ENCODE measurements at places on chromosomes 7 and 10.

DNA sequence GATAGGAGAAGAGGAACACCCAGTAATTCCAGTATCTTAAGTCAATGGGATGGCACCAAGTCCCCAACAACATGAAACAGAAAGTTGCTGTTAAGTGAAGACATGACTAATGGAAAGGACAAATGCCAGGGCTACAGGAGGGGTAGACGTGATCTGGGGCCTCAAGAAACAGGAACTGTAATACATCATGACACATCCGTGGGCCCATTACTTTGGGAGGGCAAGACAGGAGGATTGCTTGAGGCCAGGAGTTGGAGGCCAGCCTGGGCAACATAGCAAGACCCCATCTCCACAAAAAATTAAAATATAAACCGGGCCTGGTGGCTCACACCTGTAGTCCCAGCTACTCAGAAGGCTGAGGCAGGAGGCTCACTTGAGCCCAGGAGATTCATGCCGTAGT, 408.6 kb upstream of the PRKCQ start:
- no peak for DNase-seq

DNA sequence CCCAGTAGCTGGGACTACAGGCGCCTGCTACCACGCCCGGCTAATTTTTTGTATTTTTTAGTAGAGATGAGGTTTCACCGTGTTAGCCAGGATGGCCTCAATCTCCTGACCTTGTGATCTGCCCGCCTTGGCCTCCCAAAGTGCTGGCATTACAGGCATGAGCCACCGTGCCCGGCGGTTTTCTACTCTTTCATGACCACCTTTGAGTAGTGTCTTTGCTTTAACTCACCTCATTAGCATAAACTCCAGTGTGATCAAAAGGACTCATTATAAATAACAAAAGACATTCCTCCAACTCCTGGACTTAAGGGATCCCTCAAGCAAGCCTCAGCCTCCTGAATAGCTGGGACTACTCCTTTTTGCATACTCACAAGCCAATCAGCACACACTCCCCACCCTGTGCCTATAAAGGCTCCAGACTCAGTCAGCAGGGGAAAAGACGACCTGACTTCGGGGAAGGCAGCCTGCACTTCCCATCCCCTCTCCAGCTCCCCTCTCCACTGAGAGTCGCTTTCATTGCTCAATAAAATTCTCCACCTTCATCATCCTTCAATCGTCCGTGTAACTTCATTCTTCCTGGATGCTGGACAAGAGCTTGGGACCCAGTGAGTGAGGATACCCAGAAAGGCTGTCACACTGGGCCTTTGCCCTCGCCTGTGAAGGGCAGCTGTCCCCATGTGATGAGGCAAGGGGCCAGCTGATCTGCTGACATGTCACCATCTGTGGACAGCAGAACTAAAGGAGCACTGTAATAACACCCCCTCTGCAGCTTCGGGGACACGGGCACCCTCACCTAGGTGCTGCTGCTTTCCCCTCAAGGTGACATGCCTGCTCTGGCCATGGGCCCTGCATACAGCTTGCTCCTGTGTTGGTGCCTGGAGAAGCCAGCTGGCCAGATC, 35.0 kb upstream of the EIF4H start:
- no peak for DNase-seq

GRCh38 chr10:122182308-122182707, 88.8 kb upstream of the BTBD16 start:
- no peak for DNase-seq

GRCh38 chr10:130767116-130767730, 544.3 kb downstream of the TCERG1L start:
- DNase-seq = no peak

DNA sequence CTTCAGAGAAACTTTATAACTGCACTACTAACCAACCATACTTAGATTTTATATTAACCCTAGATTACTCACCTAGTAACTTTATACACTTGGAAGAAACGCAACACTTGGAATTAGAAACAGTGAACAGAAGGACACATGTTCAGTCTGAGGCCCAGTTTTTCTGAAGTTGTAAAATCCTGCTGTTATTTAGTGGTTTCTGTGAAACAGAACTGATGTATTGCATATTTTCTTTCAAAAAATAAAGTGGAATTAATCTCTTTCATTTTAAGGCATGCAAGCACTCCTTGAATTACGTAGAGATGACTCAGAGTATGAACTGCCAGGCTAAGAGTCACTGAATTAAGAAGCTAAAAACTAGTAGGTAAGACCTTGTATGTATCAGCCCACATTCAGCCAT, 215.8 kb downstream of the SKAP2 start:
- no peak for DNase-seq

DNA sequence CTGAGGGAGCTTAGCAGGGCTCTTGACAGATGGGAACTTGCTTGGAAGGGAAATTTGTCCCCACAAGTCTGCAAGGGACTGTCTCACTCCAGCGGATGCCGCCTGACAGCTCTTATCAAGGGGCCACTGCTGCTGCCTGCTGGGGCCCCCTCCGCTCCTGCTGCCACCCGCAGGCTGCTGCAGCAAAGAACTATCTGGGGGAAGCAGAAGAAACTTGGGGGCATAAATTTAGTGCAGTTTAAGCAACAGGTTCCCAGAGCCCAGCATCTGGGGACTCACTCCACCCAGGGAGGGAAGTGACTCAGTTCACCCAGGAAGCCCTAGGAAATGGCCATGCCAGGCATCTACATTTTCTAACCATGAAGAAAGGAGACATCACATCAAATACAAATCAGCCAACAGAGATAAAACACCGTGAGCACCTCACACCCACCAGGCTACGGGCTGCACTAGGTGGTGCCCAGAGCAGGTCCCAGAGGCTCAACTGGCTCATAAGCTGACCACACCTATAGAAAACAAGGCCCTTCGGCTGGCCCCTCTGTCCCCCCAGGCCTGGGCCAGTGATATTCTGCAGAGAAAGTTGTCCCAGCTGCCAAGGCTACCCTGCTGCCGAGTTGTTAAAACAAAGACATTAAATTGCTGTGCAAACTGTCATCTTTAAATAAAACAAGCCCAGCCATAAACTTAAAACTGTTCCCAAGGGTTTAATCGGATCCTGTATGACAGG, 3.7 kb downstream of the RGS10 start:
- no peak for DNase-seq

DNA sequence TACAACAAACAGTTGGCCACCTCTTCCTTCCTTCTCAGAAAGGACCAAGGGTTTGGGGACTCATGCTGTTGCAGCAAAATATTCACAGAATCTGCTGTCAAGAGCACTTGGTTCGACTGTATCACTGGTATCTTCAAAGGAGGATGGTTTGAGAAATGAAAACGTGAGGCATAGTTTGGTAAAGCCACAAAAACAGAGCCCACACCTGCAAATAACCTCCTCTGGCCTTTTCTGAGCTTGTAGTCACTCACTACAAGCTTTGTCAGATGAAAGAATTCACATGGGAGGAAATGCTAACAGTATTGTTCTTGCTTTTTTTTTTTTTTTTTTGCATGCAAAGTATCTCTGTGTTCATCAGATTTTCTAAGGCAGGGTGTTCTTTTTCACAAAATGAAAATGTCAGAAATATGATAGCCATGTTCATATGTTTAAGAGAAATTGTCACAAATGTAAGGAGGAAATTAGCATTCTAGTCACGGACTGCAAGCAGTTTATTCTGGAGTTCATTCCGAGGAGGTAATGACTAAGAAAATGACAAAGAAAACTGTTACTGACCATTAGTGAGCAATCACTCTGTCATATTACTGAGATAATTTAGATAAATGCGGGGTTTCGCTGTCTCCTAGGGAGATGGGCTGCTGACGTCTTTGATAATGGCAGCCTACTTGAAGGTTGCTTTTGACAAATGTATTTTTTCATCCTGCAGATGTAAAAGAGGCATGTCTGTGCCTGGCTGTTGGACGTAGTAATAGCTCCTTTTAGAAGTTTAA, 117.8 kb upstream of the MYO3A start:
- DNase-seq = no peak

- DNase-seq = no peak
Observed at GRCh38 chr10:110460111-110460809, 37.4 kb upstream of the DUSP5 start.

DNA sequence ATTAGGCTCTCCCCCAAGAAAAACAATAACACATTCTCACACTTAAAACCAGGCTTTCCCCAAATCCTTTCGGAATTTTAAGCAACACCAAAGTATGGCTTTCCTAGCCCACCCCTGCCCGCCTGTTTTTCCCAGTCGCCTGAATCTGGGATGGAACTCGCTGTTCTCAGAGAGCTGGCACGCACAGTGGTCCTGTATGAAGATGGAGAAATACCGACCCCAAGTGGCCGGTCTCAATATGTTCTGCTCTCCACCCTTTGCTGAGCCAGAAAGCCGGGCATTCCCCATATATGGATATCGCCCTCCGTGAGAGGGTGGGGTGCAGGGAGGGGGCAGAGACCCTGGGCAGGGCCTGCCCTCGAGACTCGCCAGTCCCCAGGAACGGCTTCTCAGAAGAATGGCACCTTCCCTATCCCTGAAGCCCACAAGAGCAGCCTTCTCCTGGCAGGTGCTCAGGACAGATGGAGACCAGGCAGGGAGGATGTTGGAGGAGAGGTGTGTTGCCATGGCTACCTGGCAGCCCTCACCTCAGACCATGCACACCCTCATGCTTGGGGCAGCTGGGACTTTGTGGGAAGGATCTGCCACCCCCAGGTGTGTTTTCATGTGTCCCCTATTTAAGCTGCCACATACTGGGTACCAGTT, 3.4 kb downstream of the TACR2 start:
- no peak for DNase-seq

DNA sequence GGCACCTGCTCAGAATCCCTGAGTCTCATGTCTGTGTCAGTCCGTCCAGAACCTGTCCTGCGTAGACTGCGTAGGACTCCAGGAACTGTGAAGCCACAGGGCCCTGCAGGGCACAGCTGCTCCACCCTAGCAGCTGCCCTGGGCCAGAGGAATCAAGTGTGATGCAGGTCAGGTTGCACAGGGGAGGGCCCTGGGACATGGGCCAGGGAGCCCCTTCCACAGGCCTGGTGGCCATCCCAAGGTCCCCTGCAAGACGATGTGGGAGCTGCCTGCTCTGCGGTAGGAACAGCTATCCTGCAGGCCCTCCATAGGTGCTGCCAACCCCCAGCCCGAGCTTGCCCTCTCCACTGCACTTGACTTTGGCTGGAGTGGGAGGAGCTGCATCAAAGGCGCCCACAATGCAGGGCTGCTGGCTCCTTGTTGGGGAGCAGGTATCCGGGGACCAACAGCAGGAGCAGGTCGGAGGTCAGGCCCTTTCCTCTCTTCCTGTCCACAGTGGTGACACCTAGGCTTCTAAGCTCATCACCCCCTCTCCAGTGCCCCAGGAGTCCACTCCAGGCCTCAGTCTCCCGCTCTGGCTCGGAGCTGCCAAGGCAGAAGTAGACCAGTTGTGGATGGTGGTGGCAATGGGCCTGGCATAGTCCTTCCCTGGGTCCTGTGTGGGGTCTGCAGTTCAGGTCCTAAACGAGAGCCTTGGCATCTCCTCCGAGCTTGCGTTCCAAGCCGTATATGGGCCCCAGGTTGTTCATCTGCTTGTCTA, 149.1 kb downstream of the MAPK8 start:
- DNase-seq = no peak

GRCh38 chr10:104297697-104298660, 29.0 kb downstream of the GSTO2 start:
- DNase-seq = no peak

DNA sequence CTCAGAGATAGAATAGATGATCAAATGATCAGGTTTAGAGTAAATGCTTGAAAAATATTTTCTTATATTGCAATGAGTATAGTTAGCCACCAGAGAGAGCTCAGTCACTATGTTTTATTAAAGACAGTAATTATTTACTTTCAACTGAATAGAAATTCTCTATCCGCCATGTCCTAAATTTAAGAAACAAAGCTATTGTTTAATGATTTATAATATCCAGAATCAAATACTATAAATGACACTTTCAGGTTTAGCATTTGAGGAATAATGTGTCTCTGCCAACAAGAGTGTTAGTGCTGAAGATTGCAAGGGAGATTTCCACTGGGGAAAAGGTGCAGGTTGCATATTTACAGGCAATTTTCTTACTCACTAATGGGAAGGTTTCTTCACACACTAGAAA, 184.7 kb downstream of the DGKB start:
- DNase-seq = no peak

GRCh38 chr10:26334932-26335573, 103.1 kb upstream of the APBB1IP start:
- DNase-seq = peak; percentile 33

GRCh38 chr7:27130540-27131389, at the start of gene HOXA4:
HOXA4 (minus strand) TSS chr7:27130757; CDS start chr7:27130733, 24 bp downstream.
- peak; percentile 55 for DNase-seq

GRCh38 chr10:48773580-48773979, 88.9 kb downstream of the WDFY4 start:
- DNase-seq = no peak

DNA sequence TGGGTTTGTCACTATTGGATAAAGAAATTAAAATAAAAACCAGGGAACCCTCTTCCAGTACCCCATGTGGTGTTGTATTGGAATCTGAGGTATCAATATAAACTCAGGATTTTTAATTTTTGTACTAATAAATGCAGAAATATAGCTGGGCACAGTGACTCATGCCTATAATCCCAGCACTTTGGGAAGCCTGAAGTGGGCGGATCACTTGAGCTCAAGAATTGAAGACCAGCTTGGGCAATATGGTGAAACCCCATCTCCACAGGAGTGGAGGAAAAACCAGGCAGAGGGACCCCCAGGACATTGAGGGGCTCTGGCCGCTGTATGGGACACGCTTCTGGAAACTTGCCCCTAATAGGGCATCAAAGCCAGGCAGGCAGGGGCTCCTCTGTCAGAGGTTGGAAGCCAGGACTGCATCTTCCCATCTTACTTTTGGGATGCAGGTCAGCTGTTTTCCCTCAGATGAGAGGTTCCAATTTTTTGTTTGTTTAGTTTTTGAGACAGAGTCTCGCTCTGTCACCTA, 11.1 kb downstream of the ADIRF start:
- DNase-seq = no peak

- peak; percentile 33 for DNase-seq
Observed at GRCh38 chr7:140672382-140673062, at the start of gene ADCK2. ADCK2 (plus strand) TSS chr7:140672945; CDS start chr7:140673331, 386 bp downstream.

GRCh38 chr10:36051500-36051991, 409.4 kb upstream of the FZD8 start:
- DNase-seq = no peak

- DNase-seq = no peak
Observed at GRCh38 chr10:110535958-110536891, 31.3 kb upstream of the SMC3 start.

GRCh38 chr7:121006711-121007315, 18.3 kb downstream of the CPED1 start:
- no peak for DNase-seq

- DNase-seq = no peak
Observed at GRCh38 chr10:14707481-14707880, 67.2 kb downstream of the FAM107B start.

DNA sequence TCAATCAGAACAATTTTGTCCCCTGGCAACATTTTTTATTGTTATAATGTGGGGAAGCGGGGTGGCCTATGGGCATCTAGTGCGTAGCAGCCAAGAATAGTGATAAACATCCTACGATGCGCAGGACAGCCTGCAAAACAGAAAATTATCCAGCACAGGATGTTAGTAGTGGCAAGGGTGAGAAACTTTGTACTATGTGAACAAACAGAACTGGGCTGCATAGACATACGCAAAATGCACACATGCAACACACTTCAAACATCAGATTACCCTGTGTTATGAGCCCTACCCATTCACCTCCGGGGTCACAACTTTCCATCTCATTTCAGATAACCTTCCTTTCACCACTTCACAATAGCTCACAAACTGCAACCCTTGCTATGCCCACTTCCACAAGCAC, 3.1 kb downstream of the ZNF786 start:
- DNase-seq = no peak

- DNase-seq = no peak
Observed at GRCh38 chr7:2520761-2521290, 1.3 kb downstream of the LFNG start.

- no peak for DNase-seq
Observed at GRCh38 chr7:134245253-134245652, 71.5 kb downstream of the SLC35B4 start.
